ENCODE measurements at places on chromosomes 4 and X.

- no peak for DNase-seq
Measured at GRCh38 chrX:77415161-77415560, 32.0 kb upstream of the FGF16 start.

GRCh38 chr4:40182001-40182400 lies 14.8 kb upstream of the RHOH start:
- DNase-seq, result no peak

DNA sequence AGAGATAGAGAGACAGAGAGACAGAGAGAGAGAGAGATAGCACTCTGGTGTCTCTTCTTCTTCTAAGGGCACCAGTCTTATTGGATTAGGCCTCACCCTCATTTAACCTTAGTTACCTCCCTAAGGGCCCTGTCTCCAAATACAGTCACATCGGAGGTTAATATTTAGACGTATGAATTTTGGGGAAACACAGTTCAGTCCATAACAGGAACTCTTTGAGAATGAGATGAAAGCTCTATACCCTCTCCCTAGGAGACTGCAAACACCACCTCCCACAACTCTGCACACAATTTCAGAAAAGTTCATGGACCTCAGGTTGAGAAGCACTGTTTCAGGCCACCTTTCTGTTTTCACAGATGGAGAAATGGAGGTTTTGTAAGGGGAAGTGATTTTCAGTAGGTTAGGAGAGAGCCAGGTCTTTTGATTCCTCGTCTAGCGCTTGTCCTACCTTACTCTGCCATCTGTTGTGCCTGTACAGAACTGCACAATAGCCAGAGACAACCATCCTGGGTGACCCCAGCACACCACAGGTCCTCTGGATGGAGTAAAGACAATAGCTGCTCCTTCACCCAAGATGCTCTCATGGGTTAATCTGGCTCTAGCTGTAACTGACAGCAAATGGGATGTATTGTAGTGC lies 16.9 kb upstream of the LOC101059915 start:
- DNase-seq, result no peak

GRCh38 chr4:16969696-16970135 lies 71.3 kb upstream of the LDB2 start:
- peak; percentile 4 for DNase-seq

GRCh38 chrX:17737710-17737985 lies 355 bp downstream of the SCML1 start:
- no peak for DNase-seq

DNA sequence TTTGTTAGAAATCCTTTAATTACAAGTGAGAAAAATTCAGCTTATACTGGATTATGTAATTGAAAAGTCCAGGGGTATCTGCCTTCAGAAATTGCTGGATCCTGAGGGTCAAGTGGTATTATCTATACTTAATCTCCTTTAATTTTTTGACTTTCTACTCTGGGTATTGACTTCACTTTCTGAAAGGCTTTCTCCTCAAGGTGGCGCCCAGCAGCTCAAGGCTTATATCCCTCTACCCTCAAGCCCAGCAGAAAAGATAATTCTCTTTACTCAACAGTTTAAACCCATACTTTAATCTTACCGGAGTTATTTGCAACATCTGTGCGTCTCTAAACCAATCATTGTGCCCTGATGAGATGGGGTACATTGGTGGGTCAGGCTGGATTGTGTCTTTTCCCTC lies 129.5 kb downstream of the LARP7 start:
- peak; percentile 33 for DNase-seq

- peak; percentile 51 for DNase-seq
Measured at GRCh38 chrX:72255445-72255844, 16.6 kb upstream of the ERCC6L start.
